Left hindlimb (tissue), 1 donor: ENCODE measurements at places on chromosomes 2 and 18.

GRCh38 chr18:51171223-51171622 lies 26.3 kb downstream of the MEX3C start:
- DNase-seq: no peak

- DNase-seq: no peak
These were observed 194.0 kb downstream of the BABAM2 start for GRCh38 chr2:28084564-28084963.

GRCh38 chr2:64036034-64036705 lies 16.9 kb upstream of the VPS54 start:
- DNase-seq: no peak

- DNase-seq: peak; percentile 40
These were observed 5.4 kb downstream of the CACNB4 start for GRCh38 chr2:152093464-152093863.

DNA sequence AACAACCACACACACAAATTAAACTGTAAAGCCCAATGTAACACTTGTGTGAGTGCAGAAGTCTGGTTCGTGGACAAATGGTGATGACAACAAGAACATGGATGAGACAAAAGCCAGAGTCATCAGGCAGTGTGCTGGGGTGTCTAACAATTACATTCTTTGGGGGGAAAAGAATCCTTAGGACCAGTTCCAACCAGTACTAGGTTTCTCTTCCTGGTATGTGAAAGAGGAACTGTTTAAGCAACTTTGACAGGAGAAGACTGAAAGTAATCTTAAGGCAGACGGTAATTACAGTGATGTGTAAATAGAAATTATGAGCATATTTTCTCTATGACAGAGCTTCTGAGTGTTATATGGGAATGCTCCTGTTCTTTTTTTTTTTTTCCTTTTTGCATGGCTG lies 133.4 kb downstream of the AFF3 start:
- DNase-seq: no peak

- DNase-seq: no peak
These were observed 592 bp downstream of the PSD4 start for GRCh38 chr2:113174376-113174750.

DNA sequence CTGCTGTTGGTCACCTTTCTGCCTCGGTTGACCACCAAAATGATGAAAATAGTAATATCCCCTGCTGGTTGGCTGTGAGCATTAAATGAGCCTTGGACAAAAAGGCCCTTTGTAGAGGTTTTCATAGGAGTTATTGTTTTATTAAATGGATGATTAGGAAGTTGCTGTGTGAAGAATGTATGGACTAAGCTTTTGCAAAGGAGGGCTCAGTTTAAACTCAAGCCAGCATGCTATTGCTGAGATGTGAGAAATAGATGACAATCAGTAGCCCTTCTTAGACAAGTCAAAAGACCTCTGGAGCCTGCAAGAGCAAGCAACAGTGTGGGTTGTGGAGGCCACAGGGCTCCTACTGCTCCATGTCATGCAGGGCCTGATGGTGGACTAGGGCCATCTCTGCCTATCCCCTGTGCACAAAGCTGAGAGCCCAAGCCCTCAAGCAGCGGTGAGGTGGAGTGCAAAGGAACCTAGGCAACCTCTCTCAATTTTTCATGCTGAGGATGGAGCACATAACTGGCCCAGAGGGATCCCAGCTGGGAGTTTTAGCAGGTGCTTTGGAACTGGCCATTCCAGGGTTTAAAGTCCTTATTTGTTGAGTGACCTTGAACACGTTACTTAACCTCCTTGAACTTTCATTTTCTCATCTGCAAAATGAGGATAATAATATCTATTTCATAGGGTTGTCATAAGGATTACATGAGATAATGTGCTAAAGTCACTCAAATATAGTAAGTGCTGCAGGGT lies 37.1 kb downstream of the FOSL2 start:
- no peak for DNase-seq

GRCh38 chr2:234273887-234274584 lies 222.8 kb downstream of the ARL4C start:
- DNase-seq: no peak

GRCh38 chr2:194126418-194126817 lies 1530.6 kb upstream of the SLC39A10 start:
- no peak for DNase-seq

DNA sequence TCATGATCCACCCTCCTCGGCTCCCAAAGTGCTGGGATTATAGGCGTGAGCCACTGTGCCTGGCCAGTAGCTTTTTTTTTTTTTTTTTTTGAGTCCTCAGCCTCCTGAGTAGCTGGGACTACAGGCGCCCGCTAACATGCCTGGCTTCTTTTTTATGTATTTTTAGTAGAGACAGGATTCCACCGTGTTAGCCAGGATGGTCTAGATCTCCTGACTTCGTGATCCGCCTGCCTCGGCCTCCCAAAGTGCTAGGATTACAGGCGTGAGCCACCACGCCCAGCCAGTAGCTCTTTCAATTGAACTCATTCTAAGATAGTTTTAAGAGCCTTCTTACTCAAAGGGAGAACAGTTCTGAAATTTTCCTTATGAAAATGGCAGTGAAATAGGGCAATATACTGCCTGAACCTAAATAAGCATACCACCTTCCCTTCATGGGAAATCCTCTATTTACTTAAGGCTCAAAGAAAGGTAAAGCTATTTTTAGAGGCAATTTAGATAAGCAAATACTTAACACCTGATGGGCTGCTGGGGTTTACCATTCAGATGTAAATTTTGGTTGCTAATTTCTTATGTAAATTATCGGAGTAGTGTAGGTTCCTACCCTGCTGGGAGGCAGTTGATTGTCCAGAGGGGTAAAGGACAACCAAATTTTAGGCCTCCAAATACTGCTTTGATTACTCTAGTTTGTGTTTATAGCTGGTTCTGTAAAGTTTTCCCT lies 144.7 kb downstream of the GREB1L start:
- no peak for DNase-seq

- DNase-seq: no peak
These were observed 37.8 kb downstream of the PSTPIP2 start for GRCh38 chr18:46034230-46034629.

- no peak for DNase-seq
These were observed 212.7 kb downstream of the HNMT start for GRCh38 chr2:138176862-138177439.

DNA sequence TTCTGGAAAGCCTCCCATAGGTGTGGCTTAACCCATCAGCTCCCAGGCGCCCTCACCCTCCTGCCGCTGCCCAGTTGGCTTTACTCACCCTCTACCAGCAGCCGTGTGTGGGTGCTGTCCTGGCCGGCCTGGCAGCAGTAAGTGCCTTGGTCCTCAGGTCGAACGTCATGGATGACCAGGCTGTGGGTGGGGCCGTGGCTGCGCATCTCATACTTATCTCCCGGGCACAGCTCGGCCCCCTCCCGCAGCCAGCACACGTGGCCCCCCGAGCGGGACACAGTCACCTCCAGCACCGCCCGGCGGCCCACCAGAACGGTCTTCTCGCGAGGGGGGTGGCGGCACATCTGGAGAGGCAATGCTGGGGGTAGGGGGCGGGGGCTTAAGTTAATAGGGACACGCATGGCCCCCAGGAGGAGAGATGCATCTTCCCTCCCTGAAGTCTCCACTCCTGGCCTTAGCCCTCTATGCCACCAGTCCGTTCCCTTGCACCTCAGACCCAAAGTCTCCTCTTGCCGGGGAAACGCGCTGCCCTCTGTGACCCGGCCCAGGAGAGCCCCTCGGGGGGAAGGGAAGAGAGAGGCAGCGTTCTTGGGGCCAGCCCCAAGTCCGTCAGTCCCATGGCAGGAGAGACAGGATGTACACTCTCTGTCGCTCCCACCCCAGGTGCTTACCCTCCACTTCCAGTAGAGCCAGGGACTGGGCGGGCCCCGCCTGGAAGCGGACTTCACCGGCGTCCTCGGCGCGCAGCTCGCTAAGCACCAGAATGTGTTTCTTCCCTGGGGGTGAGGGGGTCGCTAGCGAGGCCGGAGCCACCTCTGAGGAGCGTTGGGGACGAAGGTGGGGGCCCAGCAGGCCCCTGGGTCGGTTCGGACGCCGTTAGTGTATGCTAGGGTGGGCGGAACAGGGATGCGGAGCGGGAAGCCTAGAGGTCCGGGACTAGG lies 7.9 kb downstream of the TMEM198 start:
- DNase-seq: peak; percentile 67

DNA sequence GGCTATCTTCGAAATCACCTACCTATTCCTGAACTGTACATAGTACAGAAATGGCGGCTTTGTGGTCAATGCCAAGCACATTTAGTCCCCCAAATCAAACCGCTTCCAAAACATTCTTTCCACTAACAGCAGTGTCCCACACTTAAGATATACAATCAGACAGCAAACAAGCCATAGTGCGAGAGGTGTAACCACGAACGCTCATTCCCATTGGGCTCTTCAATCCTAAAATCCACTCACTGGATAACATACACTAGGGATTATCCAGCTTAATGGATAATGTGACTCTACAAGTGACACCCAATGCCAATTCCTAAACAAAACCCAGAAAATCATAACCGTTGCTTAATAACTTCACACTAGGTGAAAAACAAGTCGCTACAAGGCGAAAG lies 2.0 kb downstream of the XPO1 start:
- DNase-seq: no peak
